ENCODE measurements at places on chromosomes 12 and 14.

DNA sequence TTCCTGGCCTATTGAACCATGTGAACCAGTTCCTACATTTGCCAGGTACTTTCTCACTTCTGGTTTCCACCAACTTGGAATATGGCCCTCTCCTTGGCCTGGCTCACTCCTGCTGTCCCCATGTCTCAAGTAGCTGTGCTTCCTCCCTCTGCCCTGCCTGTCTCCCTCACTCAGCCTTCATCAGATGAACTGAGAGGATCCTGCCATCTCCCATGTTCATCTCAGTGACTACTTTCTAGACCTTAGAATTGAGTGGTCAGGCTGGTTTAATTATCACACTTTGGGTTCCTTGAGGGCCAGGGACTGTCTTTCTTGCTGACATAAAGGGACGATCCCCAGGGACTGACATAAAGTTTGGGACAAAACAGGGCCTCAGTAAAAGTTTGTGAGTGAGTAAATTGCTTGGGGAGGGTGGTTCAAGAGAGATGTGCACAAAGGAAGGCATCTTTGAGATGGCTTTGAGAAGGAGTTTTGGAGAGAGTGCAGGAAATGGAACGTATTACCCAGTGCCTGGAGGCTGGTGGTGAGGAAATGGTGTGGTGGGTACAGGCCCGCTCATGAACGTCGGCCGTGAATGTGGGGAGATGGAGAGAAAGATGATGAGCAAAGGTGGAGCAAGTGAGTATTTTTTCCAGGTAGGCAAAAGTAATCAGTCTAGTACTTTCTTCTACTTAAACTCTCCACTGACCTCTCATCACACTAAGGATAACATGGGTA lies 20.8 kb downstream of the DYRK2 start:
- no peak for DNase-seq

GRCh38 chr12:50482571-50482970 lies 22.2 kb upstream of the DIP2B start:
- DNase-seq = no peak

GRCh38 chr12:118288174-118288573 lies 84.5 kb downstream of the TAOK3 start:
- no peak for DNase-seq

DNA sequence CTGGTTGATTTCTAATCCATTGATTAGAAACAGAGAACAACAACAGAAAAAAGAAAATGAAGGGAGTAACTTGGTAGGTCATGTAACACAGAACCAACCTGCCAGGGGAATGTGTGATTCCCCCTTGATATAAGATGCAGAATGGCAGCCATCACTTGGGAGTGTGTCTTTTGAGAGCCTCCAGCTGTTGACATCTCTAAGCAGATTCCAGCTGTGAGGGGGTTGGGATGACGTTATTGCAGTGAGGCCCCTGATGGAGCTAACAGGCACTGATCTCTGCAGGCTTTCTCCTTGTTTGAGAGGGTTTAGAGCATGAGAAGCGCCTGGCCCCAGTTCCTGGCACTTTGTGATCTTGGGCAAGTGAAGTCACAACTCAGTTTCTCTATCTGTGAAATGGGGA lies 124.9 kb downstream of the PELI2 start:
- no peak for DNase-seq

DNA sequence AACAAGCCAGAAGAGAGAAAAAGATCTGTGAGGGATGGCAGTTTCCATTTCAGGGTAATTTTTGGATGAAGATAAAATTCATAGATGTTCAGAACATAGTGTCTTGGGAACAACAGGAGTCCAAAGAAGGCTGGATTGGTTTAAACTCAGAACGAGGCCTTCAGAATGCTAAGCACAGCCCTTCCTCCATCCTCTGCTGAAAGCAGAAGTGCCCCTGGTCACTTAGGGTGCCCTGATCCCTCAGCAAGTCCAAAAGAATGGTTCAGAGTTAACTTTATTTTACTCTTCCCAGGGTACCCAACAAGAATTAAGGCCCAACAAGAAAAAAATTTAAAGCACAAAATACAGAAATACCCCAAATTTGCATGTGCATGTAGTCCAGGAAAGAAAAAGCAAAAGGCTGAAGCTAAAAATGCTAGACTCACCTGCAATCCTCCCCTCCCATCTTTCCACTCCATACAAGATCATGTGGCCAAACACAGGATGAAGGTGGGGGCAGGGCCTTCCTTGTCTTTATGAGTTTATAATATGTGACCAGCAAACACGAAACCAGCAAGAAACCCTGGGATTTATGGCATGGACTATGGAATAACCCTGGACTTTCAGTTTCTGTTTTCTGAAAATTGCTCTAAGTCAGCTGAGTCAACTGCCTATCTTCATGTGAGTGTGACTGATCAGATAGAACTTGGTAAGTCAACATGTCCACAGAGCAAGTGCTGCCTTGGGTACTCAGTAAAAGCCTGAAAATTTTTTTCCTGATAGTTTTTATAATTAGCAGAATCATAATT lies 21.2 kb downstream of the MAX start:
- DNase-seq = no peak

- no peak for DNase-seq
Observed at GRCh38 chr12:33988197-33988805, 34.0 kb upstream of the ALG10 start.

- no peak for DNase-seq
Observed at GRCh38 chr14:31230573-31230958, 23.0 kb upstream of the HECTD1 start.

DNA sequence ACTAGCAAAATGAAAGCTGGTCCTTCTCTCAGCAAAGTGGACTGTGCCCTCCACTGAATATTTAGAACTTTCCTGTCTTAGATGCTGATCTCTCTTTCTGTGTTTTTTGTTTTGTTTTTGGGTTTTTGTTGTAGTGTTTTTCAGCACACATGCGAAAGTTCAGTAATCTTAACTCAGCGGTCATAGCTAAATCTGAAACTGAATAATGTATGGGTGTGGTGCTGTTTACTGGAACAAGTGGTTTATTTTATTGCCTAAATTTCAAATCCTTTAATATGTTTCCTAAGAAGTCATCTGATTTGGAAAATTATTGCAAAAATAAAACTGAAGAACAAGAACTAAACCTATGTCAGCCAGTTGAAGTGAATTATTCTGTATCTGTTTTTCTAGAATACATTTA lies 116.0 kb upstream of the LRIG3 start:
- DNase-seq = no peak

Measured in CD4-positive, alpha-beta T cell treated with Interleukin-4 for 4 hours (primary cell).